ENCODE measurements at places on chromosomes 7 and 10.

- H3K27me3 ChIP-seq = peaks cover 1% of the 10 kb centered on the region
- H3K27ac ChIP-seq = no peak overlapping the region
- no peak for DNase-seq
Observed at GRCh38 chr7:91812388-91812787, 68.1 kb downstream of the MTERF1 start.

- H3K36me3 ChIP-seq = no peaks in the 10 kb centered on the region
- no peak overlapping the region for H3K27ac ChIP-seq
- H3K27me3 ChIP-seq = no peaks in the 10 kb centered on the region
Observed at GRCh38 chr10:66999762-67000545, 74.1 kb downstream of the LRRTM3 start.

DNA sequence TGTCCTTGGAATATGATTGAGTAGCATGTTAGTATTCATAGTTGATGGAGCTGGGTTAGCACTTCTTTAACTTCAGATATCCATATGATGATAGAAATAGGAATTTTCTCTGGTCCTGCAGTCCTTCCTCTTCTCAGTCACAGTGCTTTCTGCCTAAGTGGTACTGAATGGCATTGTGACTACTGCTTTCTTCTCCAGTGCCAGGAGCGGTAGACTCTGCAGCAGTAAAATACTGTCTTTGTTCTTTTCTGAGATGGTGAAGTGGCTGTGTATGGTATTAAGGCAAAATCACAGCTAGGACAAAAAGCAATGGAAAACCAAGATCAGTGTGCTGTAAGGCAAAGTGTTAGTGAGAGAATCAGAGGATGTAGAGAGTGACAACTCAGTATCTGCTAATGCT, 46.6 kb downstream of the C1GALT1 start:
- no peak overlapping the region for H3K4me3 ChIP-seq
- no peaks in the 10 kb centered on the region for H3K27me3 ChIP-seq
- no peak overlapping the region for H3K27ac ChIP-seq
- peaks cover 33% of the 10 kb centered on the region for H3K36me3 ChIP-seq

DNA sequence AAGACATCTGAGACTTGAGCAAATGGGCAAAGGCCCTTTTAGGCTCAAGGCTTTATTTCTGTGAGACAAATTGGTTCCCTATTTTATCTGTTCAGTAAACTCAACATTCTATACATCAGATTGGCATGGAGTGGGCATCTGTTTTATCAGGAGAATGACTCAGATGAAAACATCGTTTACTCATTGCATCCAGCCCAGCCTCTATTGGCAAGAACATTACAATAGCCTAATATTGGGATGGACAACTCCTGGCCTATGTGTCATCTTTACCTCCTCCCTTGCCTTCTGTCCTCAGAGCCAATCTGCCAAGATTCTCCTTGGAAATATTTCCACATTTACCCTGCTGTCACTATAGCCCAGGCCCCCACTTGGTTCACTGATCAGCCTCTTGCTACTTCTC, 5.5 kb upstream of the BLNK start:
- H3K4me1 ChIP-seq = no peaks in the 10 kb centered on the region
- no peaks in the 10 kb centered on the region for H3K36me3 ChIP-seq
- no peak overlapping the region for H3K4me3 ChIP-seq
- DNase-seq = no peak

GRCh38 chr7:43873300-43873699, 4.0 kb upstream of the MRPS24 start:
- H3K27ac ChIP-seq = no peak overlapping the region
- peaks cover 15% of the 10 kb centered on the region for H3K4me1 ChIP-seq
- peaks cover 36% of the 10 kb centered on the region for H3K36me3 ChIP-seq
- no peak for DNase-seq
- H3K27me3 ChIP-seq = no peaks in the 10 kb centered on the region

DNA sequence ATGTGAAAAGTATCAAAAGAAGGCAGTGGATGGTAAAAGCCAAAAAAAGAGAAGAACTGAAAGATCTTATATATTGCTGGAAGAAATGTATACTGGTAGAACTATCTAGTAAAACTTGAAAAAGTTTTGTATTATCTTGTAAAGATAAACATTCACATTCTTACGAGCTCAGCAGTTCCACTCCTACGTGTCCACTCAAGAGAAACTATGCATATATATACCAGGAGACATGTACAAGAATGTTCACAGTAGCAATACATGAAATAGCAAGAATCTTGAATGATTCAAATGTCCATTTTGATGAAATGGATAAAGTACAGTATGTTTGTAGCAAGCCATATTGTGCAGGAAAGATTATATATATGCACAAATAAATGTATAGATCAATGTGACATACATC, 155.0 kb downstream of the RNF133 start:
- H3K27me3 ChIP-seq = no peaks in the 10 kb centered on the region
- no peaks in the 10 kb centered on the region for H3K36me3 ChIP-seq
- H3K4me1 ChIP-seq = no peaks in the 10 kb centered on the region
- H3K27ac ChIP-seq = no peak overlapping the region
- no peak for DNase-seq

All from activated CD4-positive, alpha-beta T cell treated with anti-CD3 and anti-CD28 coated beads, Interleukin-2, amount 10 ng/mL, durations not matched to agents 24 days and 14 days (primary cell).